ENCODE measurements at places on chromosomes 1 and 21. TPM values are rescaled to one million over a fixed set of nuclear protein-coding genes. Genes with fewer than 3 reads are reported as not detected.
A peak's percentile ranks its signal among the peaks of the same experiment; 100 is the strongest.

- peak; percentile 91 for DNase-seq
These were observed 6.5 kb upstream of the ATP1A2 start for GRCh38 chr1:160108888-160109662.

DNA sequence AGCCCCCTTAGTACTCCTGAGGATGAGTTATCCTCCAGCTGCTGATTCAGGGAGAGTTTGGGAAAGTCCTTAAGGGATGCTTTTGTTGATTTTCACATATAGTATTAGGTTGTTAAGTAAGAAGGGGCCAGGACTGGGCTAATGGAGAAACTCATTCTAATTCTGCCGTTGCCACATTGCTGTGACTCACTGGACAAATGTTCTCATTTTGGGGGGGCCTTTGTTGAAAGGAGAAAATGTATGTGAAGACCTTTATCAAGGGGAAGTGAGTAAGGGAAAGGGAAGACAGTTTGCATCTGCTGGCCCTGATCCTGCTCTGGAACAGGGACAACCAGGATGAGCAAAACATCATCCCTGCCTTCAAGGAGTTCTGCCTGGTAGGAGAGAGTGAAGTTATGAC is 123.2 kb upstream of the FGGY start:
- peak; percentile 68 for DNase-seq

The LCE3D gene
- not detected for total RNA-seq

DNA sequence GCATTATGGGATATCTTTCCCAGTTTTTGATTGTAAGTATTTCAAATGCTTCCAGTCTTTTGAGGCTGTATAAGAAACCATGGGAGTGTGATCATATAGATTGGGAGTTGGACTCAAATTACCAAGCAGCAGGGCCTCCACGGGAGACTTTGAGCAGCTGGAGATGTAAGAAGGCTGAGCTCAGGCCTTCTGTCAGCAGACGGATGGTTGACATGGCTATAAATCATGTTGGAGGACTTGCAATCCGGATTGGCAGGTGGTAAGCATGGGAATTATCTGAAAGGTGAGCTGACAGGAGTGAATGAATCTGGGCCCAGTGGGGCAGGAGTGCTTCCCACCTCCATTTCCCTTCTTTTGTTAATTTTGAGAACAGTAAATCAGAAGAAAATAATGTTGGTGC is 83.2 kb upstream of the PPM1J start:
- no peak for DNase-seq

The MEX3A gene
- total RNA-seq, result 0.88 TPM

The DPT gene
- 2.4 TPM for total RNA-seq

The TEDDM1 gene
- total RNA-seq, result not detected

DNA sequence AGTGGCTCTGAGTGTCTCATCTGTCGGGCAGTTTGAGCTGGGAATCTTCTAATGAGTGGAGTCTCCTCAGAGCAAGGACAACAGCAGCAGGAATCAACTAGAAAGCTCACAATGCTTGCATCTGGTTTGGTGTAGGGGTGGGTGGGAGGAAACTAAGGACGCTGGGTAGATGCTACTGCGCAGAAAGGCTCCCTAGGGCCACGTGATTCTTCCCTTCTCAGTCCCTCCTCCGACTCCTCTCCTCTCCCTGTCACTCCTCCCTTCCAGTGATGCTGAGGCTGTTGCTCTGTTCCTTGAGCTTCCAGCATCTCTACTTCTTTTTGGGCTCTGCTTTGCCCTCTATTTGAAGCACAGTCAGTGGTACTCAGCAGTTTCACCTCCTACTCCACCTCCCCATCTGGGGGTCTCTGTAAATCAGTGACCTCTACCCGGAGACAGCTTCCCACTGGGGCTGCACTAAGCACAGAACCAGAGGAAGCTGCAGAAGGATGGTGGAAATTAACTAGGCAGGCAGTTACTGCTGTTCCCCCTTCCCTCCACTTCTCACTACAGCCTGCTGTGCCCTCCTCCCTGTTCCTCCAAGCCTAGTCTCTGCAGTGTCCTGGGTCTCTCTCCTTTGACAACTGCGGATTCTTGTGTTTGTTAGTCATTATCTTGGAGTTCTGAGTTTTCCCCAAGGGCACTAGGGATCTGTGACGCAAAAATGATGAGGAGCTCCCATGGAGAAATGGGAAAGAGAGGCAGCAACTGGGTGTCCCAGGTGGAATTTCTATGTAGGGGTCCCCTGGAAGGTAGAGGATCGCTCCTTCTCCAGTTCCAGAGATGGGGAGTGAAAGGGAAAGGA is 5.8 kb downstream of the LINGO4 start:
- peak; percentile 65 for DNase-seq

The CACNA1S gene
- total RNA-seq, result not detected

DNA sequence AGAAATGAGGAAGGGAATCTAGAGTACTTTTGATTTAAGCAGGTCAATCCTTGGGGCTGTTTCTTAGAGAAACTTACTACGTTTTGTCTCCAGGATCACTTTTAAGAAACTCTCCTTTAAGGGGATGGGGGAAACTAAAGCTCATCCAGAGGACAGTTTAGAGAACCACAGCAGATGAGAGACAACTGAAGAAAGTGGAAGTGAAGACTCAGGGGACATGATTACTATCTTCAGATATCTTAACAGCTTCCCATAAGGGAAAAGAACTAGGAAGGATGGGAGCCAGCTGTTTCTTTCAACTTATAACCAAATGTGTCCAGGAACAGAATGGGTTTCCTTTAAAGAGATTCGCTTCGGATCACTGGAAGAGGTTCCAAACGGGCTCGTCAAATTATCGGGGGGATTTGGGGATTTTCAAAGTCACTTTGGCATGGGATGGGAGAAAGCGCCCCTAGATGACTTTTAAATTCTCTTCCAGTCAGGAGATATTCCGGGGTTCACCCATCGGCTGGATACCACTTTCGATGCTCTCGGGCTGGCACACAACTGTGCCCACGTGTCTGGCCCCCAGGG is 1.2 kb downstream of the SCMH1 start:
- peak; percentile 71 for DNase-seq

GRCh38 chr1:68633141-68633919 is 136.4 kb upstream of the DEPDC1 start:
- DNase-seq, result no peak

The GPR157 gene
- 5.4 TPM for total RNA-seq

The MATN1 gene
- total RNA-seq, result under 0.01 TPM

- DNase-seq, result no peak
These were observed at the start of gene DRAXIN for GRCh38 chr1:11691302-11691914. DRAXIN (plus strand) TSS chr1:11691710; CDS start chr1:11706259, 14,549 bp downstream.

DNA sequence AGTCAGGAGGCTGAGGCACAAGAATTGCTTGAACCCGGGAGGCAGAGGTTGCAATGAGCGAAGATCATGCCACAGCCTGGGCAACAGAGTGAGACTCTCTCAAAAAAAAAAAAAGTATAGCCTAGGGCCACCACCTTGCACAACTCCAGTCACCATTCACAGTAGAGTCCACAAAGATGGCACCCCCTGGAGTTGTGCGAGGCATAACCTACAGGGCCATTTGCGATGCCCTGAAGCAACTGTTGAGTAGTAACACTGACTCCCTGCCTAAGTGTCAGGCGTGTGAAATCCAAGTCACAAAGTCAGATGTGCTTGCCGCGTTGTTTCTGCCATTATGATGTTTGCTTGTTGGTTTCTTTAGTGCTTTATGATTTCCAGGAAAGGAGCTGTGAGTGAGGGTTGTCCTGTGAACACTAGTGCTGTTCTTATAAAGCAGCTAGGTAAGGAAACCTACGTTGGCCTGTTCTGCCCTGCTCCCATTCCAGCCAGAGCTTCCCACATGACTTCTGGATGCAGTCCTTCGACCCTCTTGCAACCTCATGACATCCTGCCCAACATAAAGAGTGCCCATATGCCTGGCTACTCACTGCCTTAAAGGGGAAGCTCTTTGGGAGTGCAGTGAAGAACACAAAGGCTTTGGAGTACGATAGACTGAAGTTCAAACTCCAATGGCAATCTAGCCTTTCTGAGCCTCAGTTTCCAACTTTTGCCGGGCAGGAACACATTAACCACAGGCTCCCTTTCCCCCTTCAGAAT is 29.8 kb downstream of the FHAD1 start:
- DNase-seq, result no peak

DNA sequence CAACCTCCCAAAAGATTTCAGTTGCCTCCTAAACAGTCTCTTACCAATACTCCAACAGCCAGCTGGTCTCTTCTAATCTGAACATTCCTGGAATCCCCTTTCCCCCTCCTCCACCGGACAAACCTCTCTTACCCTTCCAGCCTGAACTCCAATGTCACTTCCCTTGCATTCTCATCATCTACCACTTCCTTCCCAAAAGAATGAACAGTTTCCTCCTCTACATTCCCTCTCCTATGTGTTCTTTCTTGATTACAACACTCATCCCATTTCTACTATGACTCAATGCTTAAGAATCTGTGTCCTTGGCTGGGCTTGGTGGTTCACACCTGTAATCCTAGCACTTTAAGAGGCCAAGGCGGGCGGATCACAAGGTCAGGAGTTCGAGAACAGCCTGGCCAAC is 417.1 kb downstream of the SETD4 start:
- no peak for DNase-seq

- no peak for DNase-seq
These were observed 90.9 kb downstream of the MATN1 start for GRCh38 chr1:30632481-30632880.

The NPHS2 gene
- total RNA-seq, result not detected

The RC3H1 gene
- total RNA-seq, result 29.8 TPM

- DNase-seq, result no peak
These were observed 17.9 kb upstream of the SDE2 start for GRCh38 chr1:226017070-226017469.

- peak; percentile 85 for DNase-seq
These were observed 90.1 kb downstream of the OMA1 start for GRCh38 chr1:58456470-58456869.

DNA sequence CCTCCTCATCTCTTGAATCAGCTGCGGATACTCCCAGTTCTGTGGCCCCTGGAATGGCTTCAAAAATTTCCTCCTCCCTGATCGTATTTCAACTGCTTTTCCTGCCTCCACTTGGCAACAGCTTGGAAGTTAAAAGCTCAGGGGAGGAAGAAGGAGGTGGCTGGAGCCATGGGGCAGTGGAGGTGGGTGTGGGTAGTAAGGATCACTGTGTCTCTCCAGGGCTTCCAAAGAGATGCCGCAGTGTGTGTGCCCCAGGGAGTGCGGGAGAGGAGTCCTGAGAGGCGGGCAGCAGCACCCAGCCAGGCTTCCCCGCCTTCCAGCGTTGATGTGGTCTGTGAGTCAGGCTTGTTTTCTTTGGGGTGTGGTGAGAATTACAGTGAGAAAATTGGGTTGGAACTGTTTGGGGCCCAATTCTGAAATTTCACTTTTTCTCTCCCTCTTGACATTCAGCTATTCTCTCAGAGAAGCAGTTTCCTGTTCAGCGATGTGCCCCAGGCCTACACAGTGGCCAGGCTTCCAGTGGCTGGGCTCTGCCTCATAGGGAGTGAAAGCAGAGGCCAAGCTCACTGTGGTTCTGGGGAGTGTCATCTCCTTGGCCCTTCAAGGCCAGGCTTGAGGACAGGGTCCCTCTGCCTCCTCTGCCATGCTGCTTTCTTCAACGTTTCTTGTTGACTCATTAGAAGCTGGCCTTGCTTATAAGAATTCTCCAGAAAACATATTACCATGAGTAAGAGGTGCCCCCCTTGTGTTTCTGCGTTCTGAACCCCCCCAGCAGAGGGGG is 69.0 kb downstream of the PGM1 start:
- peak; percentile 86 for DNase-seq

DNA sequence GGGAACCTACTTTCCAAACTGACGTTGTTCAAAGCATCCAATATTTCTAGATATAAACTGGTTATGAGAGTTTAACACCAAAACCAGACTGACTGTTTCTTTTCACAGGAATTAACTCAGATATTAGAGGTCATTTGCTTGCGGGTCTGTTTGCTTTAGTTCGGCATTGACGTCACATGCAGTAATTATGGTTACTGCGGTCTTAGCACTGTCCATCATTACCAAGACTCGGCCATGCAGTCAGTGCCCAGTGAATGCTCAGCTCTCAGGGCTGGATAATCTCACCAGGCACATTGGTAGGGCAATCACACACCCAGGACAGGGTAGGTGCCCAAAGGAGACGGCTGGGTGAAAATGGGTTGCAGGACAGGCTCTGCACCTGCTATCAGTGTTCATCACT is 9.9 kb upstream of the F3 start:
- DNase-seq, result no peak

GRCh38 chr1:21238141-21238800 is 52.0 kb downstream of the ECE1 start:
- peak; percentile 85 for DNase-seq

DNA sequence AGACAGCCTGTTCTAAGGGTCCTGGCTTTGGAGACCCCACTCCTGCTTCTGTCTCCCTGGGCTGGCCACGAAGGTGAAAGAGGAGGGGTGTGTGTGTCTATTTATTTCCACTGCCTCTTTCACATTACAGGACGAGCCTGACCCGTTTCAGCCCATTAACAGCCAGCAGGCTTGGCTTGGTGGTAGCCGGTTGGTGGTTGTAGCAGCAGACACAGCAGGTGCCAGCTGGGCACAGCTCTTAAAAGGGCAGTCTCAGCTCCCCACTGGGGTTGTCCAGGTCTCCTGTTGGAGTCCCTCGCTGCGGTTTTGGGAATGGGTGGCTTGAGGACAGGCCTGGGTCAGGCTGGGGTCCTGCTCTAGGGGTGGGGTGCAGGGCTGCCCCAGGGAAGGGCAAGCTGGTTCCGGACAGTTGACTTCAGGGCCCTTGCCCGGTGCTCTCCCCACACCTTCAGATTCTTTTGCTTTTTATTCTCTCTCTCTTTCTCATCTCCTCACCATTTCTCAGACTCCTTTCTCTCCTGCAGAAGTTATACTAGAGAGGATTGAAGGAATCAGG is 84.6 kb downstream of the ACTL8 start:
- peak; percentile 66 for DNase-seq

The TRIM58 gene
- total RNA-seq, result 0.36 TPM

The OR2L2 gene
- under 0.01 TPM for total RNA-seq

The GREM2 gene
- total RNA-seq, result 5.6 TPM

DNA sequence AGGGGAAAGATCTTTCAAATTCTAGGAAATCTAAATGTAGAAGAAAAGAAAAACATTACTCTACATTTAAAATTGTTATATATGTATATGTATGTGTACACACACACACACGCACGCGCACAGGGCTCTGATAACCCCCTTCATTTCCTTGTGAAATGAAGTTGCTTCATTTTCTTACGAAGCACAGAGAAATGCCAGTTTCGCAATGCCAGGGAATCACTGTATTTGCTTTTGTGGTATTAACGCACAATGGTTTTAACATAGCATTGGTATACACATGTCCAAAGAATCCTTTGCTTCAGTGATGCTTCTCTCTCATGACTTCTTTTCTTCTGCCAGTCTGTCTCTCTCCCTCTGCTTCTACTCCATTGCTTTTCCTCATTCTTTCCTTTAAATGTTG is 8.4 kb upstream of the DDAH1 start:
- DNase-seq, result peak; percentile 65

- no peak for DNase-seq
These were observed 75.2 kb downstream of the ZNF644 start for GRCh38 chr1:90946630-90947029.

The S100A7 gene
- not detected for total RNA-seq

DNA sequence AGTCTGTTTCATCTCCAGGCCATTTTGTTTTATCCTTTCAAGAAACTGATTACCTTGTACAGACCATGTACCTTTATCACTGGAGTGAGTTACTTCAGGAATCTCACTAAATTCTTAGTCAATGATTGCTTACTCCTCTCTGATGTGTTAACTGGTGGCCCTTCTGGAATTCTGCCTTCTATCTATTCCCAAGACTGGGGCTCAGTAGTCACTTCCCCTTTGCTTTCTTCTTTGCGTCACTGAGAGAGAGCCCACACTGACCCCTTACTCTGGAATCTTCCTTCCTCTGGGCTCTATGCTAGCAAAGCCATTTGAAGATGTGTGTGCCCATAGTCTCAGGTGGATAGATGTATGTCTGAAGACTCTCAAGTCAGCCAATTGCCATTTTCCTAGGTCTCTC is 34.6 kb downstream of the XCL2 start:
- no peak for DNase-seq

Measured in osteoblast (primary cell).